ENCODE measurements at places on chromosomes 5 and 9. TPM values are rescaled to one million over a fixed set of nuclear protein-coding genes. Genes with fewer than 3 reads are reported as not detected.

- no peak for DNase-seq
Observed at GRCh38 chr5:131630208-131630962, 4.6 kb downstream of the RAPGEF6 start.

Gene MCTP1
- 12.7 TPM for total RNA-seq

Gene SGCD
- total RNA-seq: 0.29 TPM

DNA sequence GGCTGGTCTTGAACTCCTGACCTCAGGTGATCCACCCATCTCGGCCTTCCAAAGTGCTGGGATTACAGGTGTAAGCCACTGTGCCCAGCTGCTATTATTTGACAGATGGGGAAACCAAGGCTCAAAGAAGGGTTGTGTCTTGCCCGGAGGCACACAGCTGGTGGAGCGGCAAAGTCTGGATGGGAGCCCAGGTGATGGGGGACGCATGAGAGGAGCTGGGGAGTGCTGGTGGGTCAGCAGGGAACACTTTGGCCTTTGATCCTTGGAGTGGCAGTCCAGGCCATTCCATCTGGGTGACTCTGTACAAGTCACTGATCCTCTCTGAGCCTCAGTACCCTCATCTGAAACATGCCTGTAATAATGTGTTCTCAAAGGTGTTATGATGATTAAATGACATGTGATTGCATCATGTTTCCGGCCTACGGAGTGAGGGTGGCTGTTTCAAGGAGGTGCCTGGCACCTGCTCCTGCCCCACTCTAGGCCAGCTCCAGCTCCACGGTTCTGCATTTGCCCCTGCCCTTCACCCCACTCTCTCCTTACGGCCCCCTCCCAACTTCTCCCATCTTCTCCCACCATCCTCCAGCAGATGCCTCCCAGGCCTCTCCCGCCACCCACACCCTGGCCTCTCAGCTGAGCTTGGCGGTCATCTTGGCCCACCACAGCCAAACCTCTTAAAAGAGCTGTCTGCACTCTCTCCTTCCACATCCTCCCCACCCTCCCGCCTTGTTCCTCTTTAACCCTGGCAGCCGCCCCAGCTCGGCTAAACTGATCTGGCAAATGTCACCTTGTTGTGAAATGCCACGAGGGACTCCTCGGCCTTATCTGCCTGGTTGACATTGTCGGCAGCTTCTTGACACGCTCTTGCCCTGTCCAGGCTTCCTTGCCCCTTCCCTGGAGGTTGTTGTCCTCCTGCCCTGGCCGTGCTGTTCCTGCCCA is 5.5 kb upstream of the DBN1 start:
- no peak for DNase-seq

GRCh38 chr5:123092696-123093095 is 3.7 kb downstream of the PRDM6 start:
- no peak for DNase-seq

- no peak for DNase-seq
Observed at GRCh38 chr9:104982543-104982942, 54.6 kb upstream of the ABCA1 start.

- no peak for DNase-seq
Observed at GRCh38 chr9:89312222-89312571, 1.2 kb downstream of the CKS2 start.

Gene CARD19
- 56.5 TPM for total RNA-seq

Gene SPINK7
- total RNA-seq: not detected

Gene SPATA31C1
- total RNA-seq: not detected

DNA sequence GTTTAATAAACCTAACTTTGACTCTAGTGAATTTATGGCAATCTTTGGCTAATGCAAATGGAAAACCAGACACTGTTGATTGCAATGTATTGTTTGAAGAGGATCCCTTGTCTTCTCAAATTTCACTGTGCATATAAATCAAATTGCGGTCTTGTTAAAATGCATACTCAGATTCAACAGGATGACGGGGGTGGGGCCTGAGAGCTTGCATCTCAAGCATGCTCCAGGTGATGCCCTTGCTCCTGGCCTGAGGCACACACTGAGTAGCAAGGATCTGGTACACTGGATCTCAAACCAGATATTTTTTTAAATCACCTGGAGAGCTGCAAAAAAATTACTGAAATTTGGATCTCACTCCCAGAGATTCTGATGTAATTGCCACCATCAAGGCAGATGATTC is 463.7 kb downstream of the DNAH5 start:
- DNase-seq: no peak

Data from kidney epithelial cell (primary cell).